ENCODE measurements at places on chromosomes 7 and 10. TPM values are rescaled to one million over a fixed set of nuclear protein-coding genes. Genes with fewer than 3 reads are reported as not detected.

Gene NME8
- total RNA-seq = not detected

Gene ECHDC3
- 2.0 TPM for total RNA-seq

GRCh38 chr7:149067869-149068268 lies 22.6 kb downstream of the ZNF786 start:
- H3K27me3 ChIP-seq = no peaks in the 10 kb centered on the region
- H3K4me1 ChIP-seq = peaks cover 2% of the 10 kb centered on the region
- DNase-seq = no peak
- H3K36me3 ChIP-seq = peaks cover 11% of the 10 kb centered on the region

- H3K4me3 ChIP-seq = no peak overlapping the region
- no peak for DNase-seq
- peaks cover 1% of the 10 kb centered on the region for H3K36me3 ChIP-seq
- no peaks in the 10 kb centered on the region for H3K4me1 ChIP-seq
Observed at GRCh38 chr7:50628434-50629084, 63.4 kb upstream of the DDC start.

DNA sequence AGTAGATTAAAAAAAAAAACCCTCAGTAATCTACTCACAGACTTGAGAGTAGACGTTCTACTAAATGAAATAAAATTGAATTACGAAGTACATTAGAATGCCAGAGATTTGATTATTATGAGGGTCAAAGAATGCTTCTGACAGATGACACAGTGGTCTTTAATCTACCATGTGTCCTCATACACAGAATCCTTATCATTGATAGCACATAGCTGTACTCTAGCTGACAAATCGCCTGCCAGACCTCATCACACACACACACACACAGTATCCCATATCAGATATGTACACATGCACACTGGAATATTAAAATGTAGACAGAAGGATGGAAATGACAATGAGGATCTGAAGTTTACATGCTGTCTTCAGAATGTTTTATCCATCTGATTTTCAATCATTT lies 104.6 kb downstream of the SORCS1 start:
- H3K27me3 ChIP-seq = no peaks in the 10 kb centered on the region
- H3K36me3 ChIP-seq = no peaks in the 10 kb centered on the region
- no peak overlapping the region for H3K27ac ChIP-seq
- no peaks in the 10 kb centered on the region for H3K4me1 ChIP-seq
- DNase-seq = no peak
- H3K4me3 ChIP-seq = no peak overlapping the region

GRCh38 chr10:124062390-124062789 lies 31.0 kb downstream of the CHST15 start:
- no peak overlapping the region for H3K4me3 ChIP-seq
- no peak for DNase-seq
- no peak overlapping the region for H3K27ac ChIP-seq
- H3K36me3 ChIP-seq = no peaks in the 10 kb centered on the region
- H3K27me3 ChIP-seq = no peaks in the 10 kb centered on the region

DNA sequence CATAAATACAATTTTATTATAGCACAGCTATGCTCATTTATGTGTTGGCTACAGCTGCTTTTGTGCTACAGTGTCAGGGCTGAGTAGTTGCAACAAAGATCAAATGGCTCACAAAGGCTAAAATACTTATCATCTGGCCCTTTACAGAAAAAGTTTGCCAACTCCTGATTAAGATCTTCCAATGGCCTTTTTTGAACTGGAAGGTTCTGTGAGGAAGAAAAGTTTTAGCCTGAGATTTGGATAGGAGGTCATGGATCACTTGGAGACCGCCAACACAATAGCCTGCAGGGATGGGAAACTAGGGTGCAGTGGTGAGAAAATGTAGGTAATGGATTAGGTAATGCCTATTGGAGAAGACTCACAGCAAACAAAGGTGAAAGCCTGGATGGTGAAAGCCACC lies 169.8 kb downstream of the NOC3L start:
- no peak for DNase-seq
- H3K27me3 ChIP-seq = peaks cover 20% of the 10 kb centered on the region
- H3K36me3 ChIP-seq = no peaks in the 10 kb centered on the region
- H3K4me1 ChIP-seq = no peaks in the 10 kb centered on the region

Measured in activated naive CD8-positive, alpha-beta T cell treated with anti-CD3 and anti-CD28 coated beads for 36 hours (primary cell).